G401 (cell line): ENCODE measurements at places on chromosomes 7 and 10. TPM values are rescaled to one million over a fixed set of nuclear protein-coding genes. Genes with fewer than 3 reads are reported as not detected.

ODAD2 gene
- total RNA-seq = not detected in 2 replicates

ACTA2 gene
- 10.6 and 14.2 TPM in 2 replicates for total RNA-seq

- no peak for DNase-seq
Measured at GRCh38 chr7:158124671-158125079, 462.9 kb downstream of the PTPRN2 start.

- DNase-seq = no peak
Measured at GRCh38 chr7:12303495-12303894, 92.4 kb downstream of the TMEM106B start.

SAMD9L gene
- total RNA-seq = not detected in 2 replicates

DNA sequence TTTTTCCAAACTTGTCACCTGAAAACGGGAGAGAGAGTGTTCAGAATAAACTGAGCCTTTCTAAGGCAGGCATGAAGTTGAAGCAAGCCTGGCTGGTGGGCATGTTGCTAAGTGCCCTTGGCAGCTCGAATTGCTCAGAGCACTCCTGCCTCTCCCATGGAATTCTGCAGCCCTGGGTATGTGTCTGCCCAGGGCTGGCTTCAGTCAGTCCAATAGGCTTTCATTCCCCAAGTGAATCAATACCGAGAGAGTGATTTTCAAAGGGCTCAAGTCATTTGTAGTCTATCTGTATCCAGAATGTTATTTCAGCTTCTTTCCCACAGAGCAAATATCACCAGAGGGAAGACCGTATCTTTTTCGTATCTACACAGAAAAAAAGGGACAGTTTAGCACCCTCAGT lies 415.5 kb upstream of the COBL start:
- peak; percentile 33 for DNase-seq

DNA sequence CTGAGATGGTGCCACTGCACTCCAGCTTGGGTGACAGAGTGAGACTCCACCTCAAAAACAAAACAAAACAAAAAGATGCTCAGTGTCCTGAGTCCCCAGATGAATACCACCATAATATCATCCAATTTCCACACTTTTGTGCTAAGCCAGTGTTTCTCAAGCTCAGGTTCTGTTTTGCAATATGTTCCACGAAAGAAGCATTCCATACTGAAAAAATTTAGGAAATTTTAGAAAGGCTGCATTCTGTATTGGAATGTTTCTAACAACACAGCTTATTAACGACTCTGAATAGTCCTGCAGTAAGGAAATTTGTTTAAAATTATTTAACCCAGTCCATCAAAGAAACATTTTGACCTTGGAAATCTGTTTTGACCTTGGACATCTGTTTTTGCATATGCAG lies 142.4 kb downstream of the EPC1 start:
- DNase-seq = no peak

ZNF746 gene
- total RNA-seq = 24.2 and 30.4 TPM in 2 replicates

DNA sequence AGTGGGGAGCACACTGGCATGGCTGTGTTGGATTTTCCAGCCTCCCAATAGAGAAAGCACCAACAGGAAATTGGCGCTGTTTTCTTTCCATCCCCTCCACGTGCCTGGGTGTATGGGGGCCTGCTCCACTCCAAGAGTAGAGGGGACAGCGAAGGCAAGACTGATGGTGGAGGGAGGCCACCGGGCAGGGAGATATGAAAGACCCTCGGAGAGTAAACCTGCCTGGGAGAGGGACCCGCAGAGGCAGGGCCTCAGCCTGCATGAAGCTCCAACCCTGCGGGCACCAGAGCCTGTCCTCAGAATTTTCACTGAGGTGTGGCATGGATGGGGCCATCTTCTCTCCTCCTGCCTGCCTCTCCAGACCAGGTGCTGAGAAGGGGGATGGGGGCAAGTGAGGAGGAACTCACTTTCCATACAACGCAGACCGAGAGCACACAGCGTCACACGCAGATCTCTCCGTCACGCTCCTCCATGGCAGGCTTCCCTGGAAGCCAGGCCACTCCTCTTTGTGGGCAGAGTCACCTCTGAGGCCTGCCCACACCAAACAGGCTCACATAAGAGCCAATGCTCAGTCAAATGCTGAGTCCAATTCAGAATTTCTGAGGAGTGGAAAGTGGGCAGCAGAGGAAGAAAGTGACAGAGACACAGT lies 18.8 kb downstream of the ANXA11 start:
- DNase-seq = no peak

- DNase-seq = no peak
Measured at GRCh38 chr10:127920306-127921074, 13.6 kb downstream of the PTPRE start.

PALD1 gene
- 31.8 and 34.8 TPM in 2 replicates for total RNA-seq

OR2A42 gene
- total RNA-seq = not detected in 2 replicates

DNA sequence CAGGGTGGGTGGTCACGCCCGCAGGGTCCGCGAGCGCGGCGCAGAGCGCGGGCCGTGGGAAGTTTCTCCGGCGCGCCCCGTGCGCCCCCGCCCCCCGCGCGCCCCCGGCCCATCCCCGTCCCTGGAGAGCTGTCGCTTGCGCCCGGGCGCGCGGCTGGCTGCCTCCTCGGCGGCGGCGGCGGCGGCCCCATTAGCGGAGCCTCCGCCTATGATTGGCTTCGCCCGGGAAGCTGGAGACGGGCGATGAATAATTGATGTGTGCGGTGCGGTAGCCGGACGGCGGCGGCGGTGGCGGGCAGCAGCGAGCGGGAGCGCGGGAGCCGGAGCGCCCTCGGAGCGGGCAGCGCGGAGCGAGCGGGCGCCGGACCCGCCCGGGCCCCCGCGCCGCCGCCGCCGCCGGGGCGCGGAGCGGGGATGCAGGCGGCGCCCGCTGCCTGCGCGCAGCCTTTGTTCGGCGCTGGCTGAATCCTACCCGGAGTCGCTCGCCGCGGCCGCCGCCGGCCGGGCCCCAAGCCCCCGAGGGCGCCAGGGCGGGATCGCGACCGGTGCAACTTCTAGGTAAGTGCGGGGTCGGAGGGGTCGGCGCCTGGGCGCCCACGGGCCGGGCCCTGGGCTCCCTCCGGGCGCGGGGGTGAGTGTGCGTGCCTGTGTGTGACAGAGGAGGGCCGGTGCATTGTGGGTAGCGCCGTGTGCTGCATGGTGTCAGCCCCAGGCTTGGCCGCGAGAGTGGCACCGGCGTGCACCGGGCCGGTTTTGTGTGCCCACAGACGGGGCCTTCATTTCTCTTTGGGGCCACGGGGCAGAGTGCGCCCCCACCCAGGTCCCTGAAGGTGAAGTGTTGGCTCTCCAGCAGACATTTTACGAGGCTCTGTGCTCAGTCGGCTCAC lies 103.8 kb upstream of the PPIF start:
- peak; percentile 75 for DNase-seq

DNA sequence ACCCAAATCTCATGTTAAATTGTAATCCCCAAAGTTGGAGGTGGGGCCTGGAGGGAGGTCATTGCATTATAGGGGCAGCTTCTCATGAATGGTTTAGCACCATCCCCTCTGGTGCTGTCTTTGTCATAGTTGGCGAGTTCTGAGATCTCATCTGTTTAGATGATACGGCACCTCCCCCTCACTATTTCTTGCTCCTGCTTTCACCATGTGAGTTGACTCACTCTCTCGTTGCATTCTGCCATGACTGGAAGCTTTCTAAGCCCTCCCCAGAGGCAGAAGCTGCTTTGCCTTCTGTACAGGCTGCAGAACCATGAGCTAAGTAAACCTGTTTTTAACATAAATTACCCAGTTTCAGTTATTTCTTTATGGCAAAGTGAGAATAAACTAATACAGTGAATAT lies 18.9 kb upstream of the ZNF138 start:
- DNase-seq = no peak

GRCh38 chr10:1040133-1040532 lies 8.8 kb downstream of the IDI1 start:
- DNase-seq = no peak

GRCh38 chr10:61961278-61961677 lies 59.8 kb downstream of the ARID5B start:
- no peak for DNase-seq

DNA sequence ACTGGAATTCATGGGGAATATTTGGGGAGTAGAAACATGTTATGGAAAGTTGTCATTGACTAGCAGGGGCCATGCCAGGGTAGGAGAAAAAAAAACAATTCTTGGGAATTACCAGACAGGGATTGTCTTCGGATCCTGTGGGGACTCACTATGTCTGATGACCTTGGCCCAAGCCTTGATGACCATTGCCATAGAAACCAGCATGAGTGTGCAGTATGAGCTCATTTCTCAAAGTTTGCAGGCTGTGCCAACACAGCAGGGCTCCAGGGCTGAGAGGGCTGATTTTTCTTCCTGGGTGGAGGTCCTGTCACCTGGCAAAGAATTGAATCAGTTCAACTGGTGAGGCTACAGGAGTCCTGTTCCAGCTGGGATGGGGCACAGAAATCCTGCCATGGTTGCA lies 198.3 kb downstream of the ADRA2A start:
- DNase-seq = no peak

DNA sequence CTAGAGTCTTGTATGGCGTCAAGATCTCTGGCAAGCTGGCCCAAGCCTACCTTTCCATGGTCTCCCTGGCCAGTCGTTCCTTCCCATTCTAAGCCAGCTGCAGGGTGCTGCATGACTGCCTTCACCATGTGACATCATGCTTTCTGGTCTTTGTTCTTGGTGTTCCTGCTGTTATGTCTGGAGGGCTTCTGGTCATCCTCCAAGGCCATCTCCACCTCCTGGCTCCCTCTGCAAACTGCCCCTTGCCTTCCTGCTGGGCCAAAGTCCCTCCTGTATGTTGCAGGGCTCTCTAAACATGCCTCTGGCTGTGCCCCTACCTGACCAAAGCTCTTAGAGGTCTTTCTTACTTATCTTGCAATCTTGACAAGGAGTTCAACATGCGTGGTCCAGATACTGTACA lies 44.4 kb upstream of the SHH start:
- DNase-seq = no peak

POLR2J2 gene
- total RNA-seq = 0.37 TPM in 1 of 2 replicates, not detected in the other

- no peak for DNase-seq
Measured at GRCh38 chr10:78981257-78981969, 87.4 kb upstream of the ZMIZ1 start.

PROSER2 gene
- total RNA-seq = 1.3 and 7.3 TPM in 2 replicates

DNA sequence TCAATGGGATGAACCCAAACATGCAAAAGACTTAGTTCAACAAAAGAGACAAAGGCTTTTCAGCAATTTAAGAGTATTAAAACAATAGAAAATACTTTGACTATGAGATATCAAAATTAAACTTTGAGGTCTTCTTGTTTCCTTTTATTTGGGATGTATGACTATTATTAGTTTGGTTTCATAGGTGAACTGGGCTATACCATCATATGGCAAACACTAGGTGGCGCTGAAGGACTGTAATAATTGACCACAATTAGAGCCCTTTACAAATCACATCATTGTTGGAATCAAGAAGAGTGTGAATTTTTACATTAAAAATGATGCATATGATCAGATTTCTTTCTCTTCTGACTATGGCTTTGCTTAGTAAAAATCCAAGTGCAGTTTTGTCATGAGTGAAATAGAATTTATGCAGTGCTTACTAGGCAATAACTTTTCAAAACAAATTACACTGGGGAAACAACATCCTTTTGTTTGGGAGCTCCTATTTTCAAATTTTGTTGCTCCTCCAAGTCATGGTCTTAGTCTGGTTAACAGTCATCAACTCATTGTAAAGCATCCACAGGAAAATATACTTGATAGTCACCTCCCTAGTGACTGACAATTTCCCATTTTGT lies 14.7 kb upstream of the NXPH1 start:
- peak; percentile 84 for DNase-seq

DNA sequence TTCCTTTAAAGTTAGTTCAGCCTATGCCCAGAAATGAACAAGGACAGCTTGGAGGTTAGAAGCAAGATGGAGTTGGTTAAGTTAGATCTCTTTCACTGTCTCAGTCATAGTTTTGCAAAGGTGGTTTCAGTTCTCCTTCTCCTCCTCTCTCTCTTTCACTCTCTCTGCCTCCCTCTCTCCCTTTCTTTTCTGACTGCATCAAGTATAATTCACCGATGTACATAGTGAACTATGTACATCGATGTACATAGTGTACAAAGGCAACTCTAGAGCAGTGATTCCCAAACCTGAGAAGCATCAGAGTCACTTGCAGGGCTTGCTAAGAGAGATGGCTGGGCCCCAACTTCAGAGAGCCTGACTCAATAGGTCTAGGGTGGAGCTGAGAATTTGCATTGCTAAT lies 1259.7 kb downstream of the TYW1 start:
- DNase-seq = no peak

PIK3CG gene
- 0.74 and 1.5 TPM in 2 replicates for total RNA-seq

CRTAC1 gene
- total RNA-seq = 0.10 TPM in 1 of 2 replicates, not detected in the other

CYP2E1 gene
- 0.17 TPM in 1 of 2 replicates, not detected in the other for total RNA-seq

- no peak for DNase-seq
Measured at GRCh38 chr7:50615519-50616080, 50.4 kb upstream of the DDC start.

DNA sequence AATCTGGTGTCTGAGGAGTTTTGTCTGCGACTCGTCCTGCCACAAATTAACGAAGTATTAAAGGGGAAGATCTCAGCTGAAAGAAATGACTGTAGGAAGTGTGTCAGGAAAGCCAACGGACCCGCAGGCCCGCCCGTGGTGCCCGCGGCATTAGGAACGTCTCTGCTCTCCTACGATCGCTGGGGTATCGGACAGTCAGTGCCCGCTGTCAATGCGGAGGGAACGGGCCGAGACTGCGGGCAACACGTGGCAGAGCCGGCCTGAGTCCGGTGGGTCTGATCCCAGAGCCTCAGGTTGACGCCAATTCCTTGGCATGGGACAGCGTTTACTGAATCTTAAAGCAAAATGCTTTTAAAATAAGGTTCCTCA lies 128.7 kb downstream of the KBTBD2 start:
- peak; percentile 37 for DNase-seq

- no peak for DNase-seq
Measured at GRCh38 chr7:126972571-126972970, 280.2 kb downstream of the GRM8 start.

GRCh38 chr10:129594811-129595210 lies 127.8 kb downstream of the MGMT start:
- no peak for DNase-seq

DNA sequence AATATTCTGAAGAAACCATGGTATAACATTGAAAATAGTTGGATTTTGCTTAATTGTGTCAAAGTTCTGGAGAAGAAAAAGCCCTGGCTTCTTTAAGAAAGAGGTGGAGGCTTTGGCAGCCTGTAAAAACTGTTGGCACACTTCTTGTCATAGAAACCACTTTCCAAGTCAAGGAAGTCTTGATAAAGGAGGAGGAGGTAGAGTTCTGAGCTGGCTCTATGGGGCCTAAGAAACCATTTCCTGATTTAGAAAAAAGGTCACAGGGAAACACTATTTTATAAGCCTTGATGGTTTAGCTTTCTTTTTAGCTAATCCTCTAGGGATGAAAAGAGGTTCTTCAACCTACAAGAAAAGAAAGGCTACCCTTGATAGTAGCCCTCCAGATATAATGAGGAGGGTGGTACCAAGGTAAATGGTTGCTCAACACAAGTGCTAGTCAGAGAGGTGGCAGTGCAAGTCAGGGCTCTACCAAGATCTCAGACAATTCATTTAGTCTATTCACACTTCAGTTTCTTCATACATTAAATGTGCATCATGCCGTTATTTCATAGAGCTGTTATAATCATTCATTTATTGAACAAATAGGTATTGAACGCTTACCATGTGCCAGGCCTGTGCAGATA lies 346.9 kb downstream of the RNLS start:
- DNase-seq = no peak

GRCh38 chr7:106870983-106871410 lies 5.9 kb downstream of the PIK3CG start:
- DNase-seq = no peak
